ENCODE measurements at places on chromosomes 7 and 10.

- no peak overlapping the region for H3K4me3 ChIP-seq
- H3K36me3 ChIP-seq, result peaks cover 26% of the 10 kb centered on the region
- H3K27me3 ChIP-seq, result no peaks in the 10 kb centered on the region
- H3K4me1 ChIP-seq, result peaks cover 31% of the 10 kb centered on the region
Observed at GRCh38 chr10:48517911-48518811, 86.7 kb downstream of the ARHGAP22 start.

DNA sequence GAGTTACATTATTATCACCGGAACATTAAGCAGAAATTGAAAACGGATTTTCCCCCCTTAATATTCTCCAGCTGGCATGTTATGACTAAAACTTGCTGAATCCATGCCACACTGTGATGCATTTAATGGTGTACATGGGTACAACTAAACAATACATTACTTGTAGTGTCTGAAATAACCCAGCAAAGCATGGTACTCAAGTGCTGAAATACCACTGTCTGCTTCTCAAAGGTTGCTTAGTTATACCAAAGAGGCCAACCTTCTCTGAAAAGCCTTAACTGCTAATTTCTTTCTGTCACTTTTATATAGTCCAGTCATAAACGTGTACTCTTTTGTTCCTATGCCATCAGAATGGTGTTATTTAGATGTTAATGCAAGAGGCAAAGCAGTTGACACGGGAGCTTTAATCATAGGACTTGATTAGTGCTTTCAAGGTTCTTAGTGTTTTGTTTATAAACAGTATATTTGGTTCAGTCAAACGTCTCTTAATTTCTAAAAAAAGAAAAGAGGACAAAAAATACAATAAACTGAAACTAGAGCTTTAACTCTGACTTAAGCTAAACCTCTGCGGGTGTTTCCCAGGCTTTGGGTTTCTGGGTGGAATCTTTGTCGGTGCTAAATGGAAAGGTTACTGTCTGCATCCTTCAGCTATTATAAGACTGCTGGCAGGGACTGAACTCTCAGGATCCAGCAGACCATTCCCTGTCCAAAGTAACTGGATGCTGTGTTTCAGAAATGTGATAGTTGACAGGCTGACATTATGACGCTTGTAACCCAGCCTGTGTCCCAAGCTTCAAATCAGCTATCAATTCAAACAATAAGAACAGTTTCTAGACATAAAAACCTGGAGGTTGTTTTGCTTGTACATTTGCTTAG, 202.6 kb downstream of the PPP1R3A start:
- no peak overlapping the region for H3K27ac ChIP-seq
- no peak for DNase-seq
- no peaks in the 10 kb centered on the region for H3K27me3 ChIP-seq
- no peaks in the 10 kb centered on the region for H3K36me3 ChIP-seq
- H3K4me1 ChIP-seq, result no peaks in the 10 kb centered on the region
- H3K4me3 ChIP-seq, result no peak overlapping the region

DNA sequence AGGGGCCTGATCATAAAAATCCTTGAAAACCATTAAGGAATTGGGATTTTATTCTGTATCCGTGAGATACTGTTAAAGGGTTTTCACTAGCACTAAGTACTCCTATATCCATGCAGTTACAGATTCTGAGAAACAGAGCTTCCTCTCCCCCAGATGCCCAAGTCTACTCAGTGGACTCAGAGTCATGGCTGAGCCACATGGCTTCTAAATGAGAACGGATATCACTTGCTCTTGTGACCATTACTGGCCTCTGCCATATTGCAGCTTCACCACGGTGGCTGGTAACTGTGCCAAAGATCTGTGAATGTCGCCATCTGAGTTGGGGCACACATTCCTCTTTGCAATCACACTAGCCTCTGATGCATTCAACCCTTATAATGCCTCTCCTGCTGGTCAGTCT, 42.0 kb upstream of the PALS2 start:
- 0 out of 2 replicates have a peak, but pooled peaks cover 3% of the 10 kb centered on the region for H3K4me1 ChIP-seq
- no peak for DNase-seq
- H3K27ac ChIP-seq, result no peak overlapping the region
- no peak overlapping the region for H3K4me3 ChIP-seq
- H3K36me3 ChIP-seq, result no peaks in the 10 kb centered on the region

GRCh38 chr7:47669178-47669891, 87.4 kb upstream of the TNS3 start:
- no peaks in the 10 kb centered on the region for H3K27me3 ChIP-seq
- no peaks in the 10 kb centered on the region for H3K36me3 ChIP-seq
- DNase-seq, result no peak

- H3K27ac ChIP-seq, result no peak overlapping the region
- H3K4me1 ChIP-seq, result peaks cover 46% of the 10 kb centered on the region
- no peak overlapping the region for H3K4me3 ChIP-seq
Observed at GRCh38 chr10:106705681-106706100, 458.8 kb downstream of the SORCS1 start.

GRCh38 chr7:2374830-2375728, 20.5 kb downstream of the EIF3B start:
- peaks cover 85% of the 10 kb centered on the region for H3K36me3 ChIP-seq
- H3K27ac ChIP-seq, result peak overlapping the region; percentile 75
- no peak overlapping the region for H3K4me3 ChIP-seq
- no peak for DNase-seq

- H3K27me3 ChIP-seq, result no peaks in the 10 kb centered on the region
- DNase-seq, result no peak
- no peak overlapping the region for H3K27ac ChIP-seq
- no peaks in the 10 kb centered on the region for H3K4me1 ChIP-seq
- no peak overlapping the region for H3K4me3 ChIP-seq
Observed at GRCh38 chr10:96708456-96708855, 11.9 kb downstream of the PIK3AP1 start.

DNA sequence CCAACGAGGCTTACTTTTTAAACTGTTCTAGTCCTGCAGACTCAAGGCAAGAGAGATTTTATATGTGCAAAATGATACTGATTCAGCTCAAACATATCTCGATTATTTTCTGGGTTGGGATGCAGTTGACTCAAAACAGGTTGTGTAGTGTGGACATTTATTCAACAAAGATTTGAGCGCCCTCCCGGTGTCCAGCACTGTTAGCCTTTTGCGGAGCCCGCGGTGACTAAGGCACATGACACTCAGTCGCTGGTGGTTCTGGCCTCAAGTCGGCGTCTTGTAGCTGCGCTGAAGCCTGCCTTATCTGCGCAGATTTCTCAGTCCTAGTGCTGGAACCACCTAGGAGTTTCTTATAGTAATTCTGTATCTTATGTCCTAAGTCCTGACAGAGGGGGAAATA, 938 bp upstream of the CADPS2 start:
- peaks cover 37% of the 10 kb centered on the region for H3K27me3 ChIP-seq
- no peak overlapping the region for H3K27ac ChIP-seq
- peak; percentile 46 for DNase-seq
- H3K4me1 ChIP-seq, result peaks cover 39% of the 10 kb centered on the region
- H3K36me3 ChIP-seq, result no peaks in the 10 kb centered on the region

- DNase-seq, result no peak
- H3K4me1 ChIP-seq, result peaks cover 13% of the 10 kb centered on the region
- no peak overlapping the region for H3K27ac ChIP-seq
- peaks cover 8% of the 10 kb centered on the region for H3K36me3 ChIP-seq
Observed at GRCh38 chr10:122139627-122140170, 131.4 kb upstream of the BTBD16 start.

DNA sequence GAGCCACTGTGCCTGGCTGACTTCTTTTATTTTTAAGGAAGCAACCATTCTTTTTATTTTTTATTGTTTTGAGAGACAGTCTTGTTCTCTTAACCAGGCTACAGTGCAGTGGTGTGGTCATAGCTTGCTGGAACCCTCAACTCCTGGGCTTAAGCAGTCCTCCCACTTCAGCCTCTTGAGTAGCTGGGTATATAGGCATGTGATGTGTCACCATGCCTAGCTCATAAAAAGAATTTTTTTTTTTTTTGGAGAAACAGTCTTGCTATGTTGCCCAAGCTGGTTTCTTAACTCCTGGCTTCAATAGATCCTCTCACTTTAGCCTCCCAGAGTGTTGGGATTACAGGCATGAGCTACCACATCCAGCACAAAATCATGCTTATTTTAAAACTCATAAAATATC, 5.8 kb downstream of the MCU start:
- no peak overlapping the region for H3K27ac ChIP-seq
- no peaks in the 10 kb centered on the region for H3K27me3 ChIP-seq
- H3K4me3 ChIP-seq, result no peak overlapping the region

DNA sequence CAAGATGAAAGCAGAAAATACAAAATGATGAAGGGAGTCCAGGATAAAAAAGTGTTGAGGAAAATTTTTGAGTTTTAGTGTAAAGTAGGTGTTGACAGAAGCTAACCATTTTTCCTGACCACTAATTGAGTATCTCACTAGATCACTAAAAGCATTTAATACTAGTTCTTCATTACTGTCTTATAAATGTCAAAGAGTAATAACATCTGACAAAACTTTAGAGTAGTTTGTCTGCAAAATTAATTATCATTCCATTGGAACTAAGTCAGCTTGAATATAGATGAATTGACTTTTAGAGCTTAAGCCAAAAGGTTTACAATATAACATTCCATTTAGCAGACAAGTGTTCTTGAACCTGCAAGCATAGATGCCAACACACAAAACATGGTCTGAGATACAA, 232.9 kb downstream of the FOXP2 start:
- no peak for DNase-seq
- peaks cover 34% of the 10 kb centered on the region for H3K4me1 ChIP-seq
- no peak overlapping the region for H3K4me3 ChIP-seq
- no peak overlapping the region for H3K27ac ChIP-seq

- no peak overlapping the region for H3K27ac ChIP-seq
- H3K4me1 ChIP-seq, result peaks cover 4% of the 10 kb centered on the region
- DNase-seq, result no peak
Observed at GRCh38 chr7:123275036-123275753, 75.4 kb upstream of the SLC13A1 start.

DNA sequence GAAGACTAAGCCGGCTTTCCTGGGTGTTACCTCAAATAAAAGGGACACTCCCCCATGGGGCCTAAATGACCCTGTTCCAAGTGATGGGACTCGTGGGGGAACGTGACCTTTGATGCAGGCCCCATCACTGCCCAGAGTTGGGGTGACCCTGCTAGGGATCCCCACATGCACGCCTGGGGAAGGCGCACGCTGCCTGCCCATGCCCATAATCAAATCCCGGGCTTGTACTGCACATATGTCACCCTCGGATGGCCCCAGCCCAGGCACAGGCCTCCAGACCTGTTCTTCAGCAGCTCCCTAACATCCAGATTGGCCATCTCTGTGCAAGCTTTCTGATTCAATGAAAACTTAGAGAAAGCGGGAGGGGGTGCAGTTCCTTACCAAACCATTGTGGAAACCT, 14.7 kb downstream of the EBF3 start:
- H3K4me1 ChIP-seq, result peaks cover 41% of the 10 kb centered on the region
- DNase-seq, result no peak
- H3K27me3 ChIP-seq, result peaks cover 31% of the 10 kb centered on the region

DNA sequence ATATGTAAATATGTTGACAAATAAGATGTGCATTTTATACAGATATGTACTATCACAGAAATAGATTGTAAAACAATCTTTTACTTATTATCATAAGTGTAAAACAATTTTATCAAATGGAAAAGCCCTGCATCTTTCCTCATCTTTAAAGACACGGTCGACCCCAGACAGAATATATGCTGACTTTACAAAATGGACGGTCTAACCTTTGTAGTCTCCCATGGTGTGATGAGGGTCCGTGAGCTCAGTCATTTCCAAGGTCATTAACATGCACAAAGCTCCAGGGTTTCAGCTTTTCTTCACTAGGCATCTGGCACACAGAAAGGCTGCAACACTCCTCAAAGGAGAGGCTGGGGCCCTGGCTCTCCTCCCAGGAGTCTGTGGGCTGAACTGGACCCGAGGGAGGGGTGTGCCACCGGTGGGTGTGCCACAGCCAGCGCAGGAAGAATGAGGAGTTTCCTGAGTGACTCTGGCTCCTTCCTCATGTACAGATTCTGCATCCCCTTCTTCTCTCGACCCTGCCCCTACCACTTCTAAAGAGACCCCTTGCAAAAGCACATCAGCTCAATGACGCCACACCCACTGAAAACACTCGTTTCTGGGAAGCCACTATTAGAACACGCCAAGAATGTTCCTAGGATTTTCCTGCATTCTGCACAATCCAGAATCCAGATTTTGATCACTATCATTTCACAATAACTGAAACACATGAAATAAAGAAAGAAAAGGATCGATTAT, 26.2 kb upstream of the ABLIM1 start:
- no peaks in the 10 kb centered on the region for H3K27me3 ChIP-seq
- H3K27ac ChIP-seq, result no peak overlapping the region
- 0 out of 2 replicates have a peak, but pooled peaks cover 4% of the 10 kb centered on the region for H3K4me1 ChIP-seq
- no peaks in the 10 kb centered on the region for H3K36me3 ChIP-seq

DNA sequence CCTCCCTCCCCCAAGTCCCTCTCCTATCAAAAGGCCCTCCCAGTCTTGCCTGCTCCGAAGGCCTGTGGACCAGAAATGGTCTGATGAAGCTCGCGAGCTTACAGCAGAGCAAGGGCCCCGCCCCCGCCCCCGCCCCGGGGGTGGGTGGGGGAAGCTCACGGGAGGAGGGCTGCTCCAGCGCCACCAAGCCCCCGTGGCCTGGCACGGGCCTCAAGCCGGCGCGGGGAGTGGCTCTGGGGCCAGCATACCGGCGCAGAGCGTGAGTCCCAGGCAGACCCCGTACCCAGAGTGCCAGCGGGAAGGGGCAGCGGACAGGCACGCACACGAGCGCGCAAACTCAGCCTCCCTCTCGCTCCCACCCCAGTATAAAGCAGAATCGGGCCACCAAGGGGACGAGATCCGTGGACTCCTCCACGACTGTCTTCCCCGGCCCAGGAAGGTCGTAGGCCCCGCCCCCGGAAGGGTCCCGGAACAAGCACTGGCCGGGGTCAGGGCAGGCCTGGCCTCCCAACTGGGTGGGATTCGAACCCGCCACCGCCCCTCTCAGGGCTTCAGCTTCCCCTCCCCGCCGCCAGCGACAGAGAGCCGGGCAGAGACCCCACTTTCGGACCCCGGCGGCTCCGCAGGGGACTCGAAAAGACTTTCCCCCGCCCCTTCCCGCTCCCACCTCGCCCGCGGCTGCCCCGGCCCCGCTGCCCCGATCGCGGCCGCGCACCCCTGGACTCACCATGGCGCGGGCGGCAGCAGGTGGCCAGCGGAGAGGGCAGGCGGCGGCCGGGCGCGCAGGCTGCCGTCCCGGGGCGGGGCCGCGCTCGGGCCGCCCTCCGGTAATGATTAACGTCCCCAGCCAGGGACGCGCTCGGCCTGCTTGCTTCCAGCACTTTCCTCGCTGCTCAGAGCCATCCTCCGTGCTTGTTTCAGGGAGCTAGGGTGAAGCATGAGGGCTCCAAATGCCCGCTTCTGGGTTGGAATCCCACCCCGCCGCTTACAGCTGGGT, at the start of gene PCBD1:
PCBD1 (minus strand) TSS at position 762 of the 997 bp plus-strand sequence; CDS start at position 730, 32 bp downstream.
- H3K4me1 ChIP-seq, result peaks cover 53% of the 10 kb centered on the region
- peak; percentile 69 for DNase-seq
- H3K36me3 ChIP-seq, result peaks cover 14% of the 10 kb centered on the region
- H3K27me3 ChIP-seq, result no peaks in the 10 kb centered on the region
- H3K4me3 ChIP-seq, result peak within 1 kb of the TSS; percentile 74

DNA sequence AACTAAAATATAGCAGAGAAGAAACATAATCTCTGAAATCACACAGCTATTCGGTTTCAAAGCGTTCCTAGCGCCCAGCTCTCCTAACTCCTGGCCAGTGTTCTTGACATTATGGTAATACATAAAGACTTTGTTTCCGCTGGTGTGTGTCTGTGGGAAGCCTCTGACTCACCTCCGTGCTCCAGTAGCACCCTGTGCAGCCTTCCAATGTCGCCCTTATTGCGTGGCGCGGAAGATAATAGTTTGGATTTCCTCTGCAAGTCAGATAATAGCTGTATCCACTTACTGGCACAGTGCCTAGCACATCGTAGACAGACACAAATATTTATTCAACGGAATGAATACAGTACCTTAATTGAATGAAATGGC, 570 bp downstream of the BMS1 start:
- H3K36me3 ChIP-seq, result peaks cover 28% of the 10 kb centered on the region
- peaks cover 29% of the 10 kb centered on the region for H3K27me3 ChIP-seq
- H3K4me1 ChIP-seq, result no peaks in the 10 kb centered on the region
- peak overlapping the region; percentile 93 for H3K27ac ChIP-seq
